Cortex of kidney (tissue), 1 donor: ENCODE measurements at places on chromosomes 12 and 14.

GRCh38 chr14:105050551-105050897 is 14.7 kb downstream of the GPR132 start:
- DNase-seq, result no peak

DNA sequence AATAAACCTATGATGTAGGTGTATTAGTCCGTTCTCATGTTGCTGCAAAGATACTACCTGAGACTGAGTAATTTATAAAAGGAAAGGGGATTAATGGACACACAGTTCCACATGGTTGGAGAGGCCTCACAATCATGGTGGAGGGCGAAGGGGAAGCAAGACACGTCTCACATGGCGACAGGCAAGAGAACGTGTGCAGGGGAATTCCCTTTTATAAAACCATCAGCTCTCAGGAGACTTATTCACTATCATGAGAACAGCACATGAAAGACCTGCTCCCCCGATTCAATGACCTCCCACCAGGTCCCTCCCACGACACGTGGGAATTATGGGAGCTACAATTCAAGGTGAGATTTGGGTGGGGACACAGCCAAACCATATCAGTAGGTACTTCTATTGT is 58.7 kb upstream of the DICER1 start:
- no peak for DNase-seq

- no peak for DNase-seq
Measured at GRCh38 chr12:1914114-1914911, 4.1 kb downstream of the CACNA2D4 start.

- DNase-seq, result no peak
Measured at GRCh38 chr12:30989754-30990153, 63.2 kb downstream of the TSPAN11 start.

- no peak for DNase-seq
Measured at GRCh38 chr14:57209561-57209960, 59.1 kb downstream of the EXOC5 start.

DNA sequence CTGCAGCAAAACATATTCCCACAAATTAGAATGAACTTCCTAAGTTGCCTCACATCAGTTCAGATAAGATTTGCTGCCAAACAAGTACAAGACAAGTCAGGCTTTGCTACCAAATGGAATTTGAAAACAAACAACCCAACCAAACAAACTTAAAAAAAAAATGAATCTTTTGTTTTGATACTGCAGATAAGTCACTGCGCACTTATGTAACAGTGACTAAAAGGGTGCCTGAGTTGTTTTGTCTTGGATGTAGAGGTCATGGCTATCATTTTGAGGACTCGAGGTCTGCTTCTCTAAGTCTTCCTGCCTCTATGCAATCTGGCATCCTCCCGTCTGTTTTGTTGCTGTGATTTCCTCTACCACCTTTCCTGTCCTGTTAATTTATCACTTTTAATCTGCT is 11.1 kb upstream of the EPS8 start:
- DNase-seq, result no peak

GRCh38 chr12:68673788-68674187 is 13.0 kb upstream of the NUP107 start:
- DNase-seq, result no peak

- DNase-seq, result no peak
Measured at GRCh38 chr12:124404162-124404784, 109.4 kb downstream of the RFLNA start.

DNA sequence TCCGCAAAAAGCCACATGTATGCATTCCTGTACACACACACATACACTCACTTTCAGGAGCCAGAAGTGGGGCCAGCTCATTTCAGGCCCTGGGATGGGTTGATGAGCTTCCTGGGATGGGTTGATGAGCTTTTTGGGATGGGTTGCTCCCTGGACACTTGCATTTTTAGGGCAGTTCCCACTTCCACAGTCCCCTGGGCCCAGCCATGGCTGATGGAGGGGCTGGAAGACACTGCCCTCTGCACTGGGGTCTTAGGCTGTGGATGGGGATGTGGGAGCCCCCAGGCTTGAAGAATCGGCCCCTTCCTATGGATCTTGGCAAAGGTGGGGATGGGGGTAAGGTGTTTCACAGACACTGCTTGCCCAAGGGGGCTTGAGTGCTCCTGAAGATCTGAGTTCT is 12.7 kb downstream of the ACVRL1 start:
- no peak for DNase-seq

- DNase-seq, result no peak
Measured at GRCh38 chr14:102717276-102717675, 60.0 kb upstream of the TRAF3 start.

DNA sequence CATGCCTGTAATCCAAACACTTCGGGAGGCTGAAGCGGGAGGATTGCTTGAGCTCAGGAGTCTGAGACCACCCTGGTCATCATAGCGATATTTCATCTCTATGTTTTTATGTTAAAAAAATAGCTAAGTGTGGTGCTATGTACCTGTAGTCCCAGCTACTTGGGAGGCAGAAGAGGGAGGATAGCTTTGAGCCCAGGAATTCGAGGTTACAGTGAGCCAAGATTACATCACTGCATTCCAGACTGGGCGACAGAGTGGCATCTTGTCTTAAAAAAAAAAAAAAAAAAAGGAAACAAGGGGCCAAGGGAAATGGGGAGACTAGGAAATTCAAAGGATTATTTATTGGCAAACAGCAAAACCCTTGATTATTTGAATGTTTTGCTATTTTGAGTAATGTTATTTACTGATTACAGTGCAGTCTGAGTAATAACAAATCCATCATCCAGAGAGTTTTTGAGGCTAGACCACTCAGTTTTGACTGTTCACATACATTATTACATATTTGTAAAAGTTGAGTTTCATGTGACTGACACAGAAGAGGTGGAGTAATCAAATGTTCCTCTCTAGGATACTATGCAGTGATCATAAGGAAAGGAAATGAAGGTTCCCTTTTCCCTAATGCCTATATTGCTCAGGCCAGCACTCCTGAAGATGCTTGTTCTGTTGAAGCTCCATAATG is 40.8 kb downstream of the PRKCH start:
- DNase-seq, result no peak

DNA sequence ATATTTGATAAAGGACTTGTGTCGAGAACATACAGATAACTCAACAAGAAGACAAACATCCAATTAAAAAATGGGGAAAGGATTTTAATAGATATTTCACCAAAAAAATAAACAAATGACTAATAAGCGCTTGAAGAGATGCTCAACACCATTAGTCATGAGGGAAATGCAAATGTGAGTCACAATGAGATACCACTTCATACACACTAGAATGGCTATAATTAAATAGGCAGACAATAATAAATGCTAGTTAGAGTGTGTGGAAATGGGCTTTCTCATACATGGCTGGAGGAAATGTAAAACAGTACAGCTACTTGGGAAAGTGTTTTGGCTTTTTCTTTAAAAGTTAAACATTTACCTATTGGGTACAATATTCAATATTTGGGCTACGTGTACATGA is 34.8 kb downstream of the DLK1 start:
- DNase-seq, result no peak

DNA sequence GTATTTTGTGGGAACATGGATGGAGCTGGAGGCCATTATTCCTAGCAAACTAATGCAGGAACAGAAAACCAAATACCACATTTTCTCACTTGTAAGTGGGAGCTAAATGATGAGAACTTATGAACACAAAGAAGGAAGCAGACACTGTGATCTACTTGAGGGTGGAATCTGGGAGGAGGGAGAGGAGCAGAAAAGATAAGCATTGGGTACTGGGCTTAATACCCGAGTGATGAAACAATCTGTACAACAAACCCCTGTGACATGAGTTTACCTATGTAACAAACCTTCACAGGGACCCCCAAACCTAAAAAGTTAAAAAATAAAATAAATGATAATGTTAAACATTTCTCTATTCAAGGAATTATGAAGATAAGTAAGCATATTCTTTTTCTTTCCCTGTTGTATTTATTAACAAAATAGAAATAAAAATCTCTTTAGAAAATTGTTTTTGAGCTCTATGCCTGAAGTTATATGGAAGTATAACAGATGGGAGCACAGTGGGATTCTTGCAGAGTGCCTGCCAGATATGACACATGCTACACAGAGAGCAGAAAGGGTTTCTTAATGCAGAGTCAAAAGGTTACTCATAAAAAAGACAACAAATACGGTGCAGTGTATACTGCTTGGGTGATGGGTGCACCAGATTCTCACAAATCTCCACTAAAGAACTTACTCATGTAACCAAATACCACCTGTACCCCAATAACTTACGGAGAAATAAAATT is 52.0 kb upstream of the SYNE2 start:
- DNase-seq, result no peak

GRCh38 chr12:19792028-19792427 is 352.7 kb downstream of the AEBP2 start:
- DNase-seq, result no peak

DNA sequence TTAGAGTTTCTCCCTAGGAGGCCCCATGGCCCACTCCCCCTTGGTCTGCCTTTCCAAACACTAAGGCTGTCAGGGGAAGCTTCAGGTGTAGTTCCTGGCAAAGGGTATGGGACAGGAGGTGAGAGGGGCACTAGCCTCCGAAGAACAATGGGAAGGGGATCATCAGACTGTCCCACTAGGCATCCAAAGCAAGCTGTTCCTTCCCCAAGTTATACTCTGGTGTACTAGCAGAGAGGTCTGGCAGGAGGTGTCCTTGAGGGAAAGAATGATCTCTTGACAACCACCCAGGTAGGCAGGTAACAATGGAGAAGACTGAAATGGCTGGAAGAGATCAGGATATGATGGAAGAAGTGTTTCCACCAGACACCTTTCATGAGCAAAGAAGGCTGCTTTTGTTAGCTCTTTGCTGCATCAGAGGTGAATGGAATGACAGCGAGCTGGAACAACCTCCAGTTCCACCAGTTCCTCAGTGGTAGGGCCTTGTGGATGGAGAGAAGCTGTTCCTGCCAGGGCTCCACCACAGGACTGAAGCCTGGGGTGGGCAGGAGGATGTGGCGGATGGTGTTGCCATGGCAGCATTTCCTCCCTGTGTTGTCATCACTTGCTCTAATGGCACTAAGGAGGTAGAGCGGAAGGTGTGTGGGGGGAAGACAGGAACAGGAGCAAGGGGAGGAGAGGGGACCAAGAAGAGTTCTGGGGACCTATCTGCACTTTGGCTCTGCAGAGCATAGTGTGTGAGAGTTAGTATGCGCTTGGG is 2.3 kb upstream of the AGAP2 start:
- DNase-seq, result no peak

GRCh38 chr12:33649992-33650391 is 210.4 kb upstream of the SYT10 start:
- DNase-seq, result no peak

- no peak for DNase-seq
Measured at GRCh38 chr14:65164068-65164824, 61.9 kb upstream of the MAX start.

GRCh38 chr12:3189282-3189681 is 112.1 kb downstream of the TSPAN9 start:
- DNase-seq, result no peak

DNA sequence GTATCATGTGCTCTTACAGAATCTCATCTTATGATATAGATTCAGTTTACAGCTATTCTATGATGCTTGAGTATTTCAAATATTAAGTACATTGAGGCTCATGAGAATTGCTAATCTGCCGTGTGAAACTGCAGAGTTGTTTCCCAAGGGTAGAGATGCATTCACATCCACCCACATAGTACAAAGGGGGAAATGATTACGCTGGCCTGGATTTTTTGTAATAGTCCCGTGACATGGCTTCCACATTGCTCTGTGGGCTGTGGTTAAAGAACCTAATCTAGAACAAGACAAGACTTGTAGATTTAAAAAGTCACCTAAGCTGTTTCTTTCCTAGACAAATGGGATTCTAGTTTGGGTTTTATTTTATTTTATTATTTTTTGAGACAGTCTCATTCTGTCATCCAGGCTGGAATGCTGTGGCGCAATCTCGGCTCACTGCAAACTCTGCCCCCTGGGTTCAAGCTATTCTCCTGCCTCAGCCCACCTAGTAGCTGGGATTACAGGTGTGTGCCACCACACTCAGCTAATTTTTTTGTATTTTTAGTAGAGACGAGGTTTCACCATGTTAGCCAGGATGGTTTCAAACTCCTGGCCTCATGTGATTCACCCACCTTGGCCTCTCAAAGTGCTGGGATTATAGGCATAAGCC is 13.0 kb upstream of the RIOX1 start:
- no peak for DNase-seq

DNA sequence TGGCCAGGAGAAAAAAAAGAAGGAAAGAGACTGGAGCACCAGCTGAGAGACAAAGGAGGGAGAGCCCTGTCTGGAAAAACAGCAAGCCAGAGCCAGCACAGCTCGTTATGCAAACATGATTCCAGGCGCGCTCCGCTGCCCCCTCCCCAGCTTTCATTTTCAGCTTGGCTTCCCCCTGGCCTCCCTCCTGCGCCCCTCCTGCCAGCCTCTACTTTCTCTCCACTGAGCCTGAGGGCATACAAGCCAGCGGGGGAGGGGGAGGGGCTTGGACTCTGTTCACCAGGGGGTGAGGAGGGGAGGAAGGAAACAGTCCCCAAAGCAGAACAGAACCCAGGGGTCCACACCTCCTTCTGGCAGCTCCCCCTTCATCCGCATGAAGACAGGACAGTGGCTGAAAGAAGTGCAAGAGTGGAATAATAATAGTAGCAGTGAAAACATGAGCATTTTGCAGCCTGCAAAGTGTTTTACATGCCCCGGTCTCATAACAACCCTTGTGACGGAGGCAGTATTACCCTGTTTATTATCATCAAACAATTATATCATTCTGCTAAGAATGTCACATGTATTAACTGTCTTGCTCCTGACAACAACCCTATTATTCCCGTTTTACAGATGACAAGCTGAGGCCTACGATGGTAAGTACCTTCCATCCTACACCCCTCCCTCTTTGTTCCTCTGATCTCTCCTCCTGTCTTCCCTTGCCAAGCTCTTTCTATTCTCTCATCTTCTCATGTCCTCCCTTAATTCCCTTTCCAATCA is 24.2 kb downstream of the SMUG1 start:
- no peak for DNase-seq

DNA sequence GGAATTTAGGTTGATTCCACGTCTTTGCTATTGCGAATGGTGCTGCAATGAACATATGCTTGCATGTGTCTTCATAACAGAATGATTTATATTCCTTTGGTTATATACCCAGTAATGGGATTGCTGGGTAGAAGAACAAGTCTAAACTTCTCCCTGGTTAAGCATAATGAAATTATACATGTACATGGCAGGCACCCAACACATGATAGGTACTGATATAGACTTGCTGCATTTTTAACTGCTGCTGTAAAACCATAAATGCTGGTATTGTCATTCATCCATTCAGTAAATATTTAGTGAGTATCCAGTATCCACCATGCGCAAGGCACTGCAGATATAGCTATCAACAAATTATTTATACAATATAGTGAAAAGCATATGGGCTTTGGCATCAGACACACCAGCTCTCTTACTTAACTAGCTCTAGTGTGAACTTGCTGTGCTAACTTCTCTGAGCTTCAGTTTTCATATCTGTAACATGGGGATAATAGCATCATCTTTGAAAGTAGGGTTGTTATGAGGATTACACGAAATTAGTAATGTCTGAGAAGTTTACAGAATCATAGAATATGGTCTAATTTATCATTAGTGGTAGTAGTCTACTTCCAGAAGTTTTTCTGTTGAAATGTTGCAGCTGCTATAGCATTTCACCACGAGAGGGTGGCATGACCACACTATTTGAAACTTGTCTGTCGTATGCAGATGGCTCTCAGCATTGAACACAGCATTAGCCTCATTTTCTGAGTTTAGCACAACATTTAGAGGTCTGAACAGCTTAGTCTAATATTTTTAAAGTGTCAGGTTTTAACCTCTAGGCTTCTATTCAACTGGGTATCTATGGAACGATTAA is 32.0 kb upstream of the SEL1L start:
- no peak for DNase-seq

- DNase-seq, result no peak
Measured at GRCh38 chr12:120474616-120474960, 5.0 kb upstream of the SRSF9 start.
